ENCODE measurements at places on chromosomes 2 and 18. TPM values are rescaled to one million over a fixed set of nuclear protein-coding genes. Genes with fewer than 3 reads are reported as not detected.

- DNase-seq = no peak
Measured at GRCh38 chr2:155653176-155653575, 679.3 kb downstream of the NR4A2 start.

DNA sequence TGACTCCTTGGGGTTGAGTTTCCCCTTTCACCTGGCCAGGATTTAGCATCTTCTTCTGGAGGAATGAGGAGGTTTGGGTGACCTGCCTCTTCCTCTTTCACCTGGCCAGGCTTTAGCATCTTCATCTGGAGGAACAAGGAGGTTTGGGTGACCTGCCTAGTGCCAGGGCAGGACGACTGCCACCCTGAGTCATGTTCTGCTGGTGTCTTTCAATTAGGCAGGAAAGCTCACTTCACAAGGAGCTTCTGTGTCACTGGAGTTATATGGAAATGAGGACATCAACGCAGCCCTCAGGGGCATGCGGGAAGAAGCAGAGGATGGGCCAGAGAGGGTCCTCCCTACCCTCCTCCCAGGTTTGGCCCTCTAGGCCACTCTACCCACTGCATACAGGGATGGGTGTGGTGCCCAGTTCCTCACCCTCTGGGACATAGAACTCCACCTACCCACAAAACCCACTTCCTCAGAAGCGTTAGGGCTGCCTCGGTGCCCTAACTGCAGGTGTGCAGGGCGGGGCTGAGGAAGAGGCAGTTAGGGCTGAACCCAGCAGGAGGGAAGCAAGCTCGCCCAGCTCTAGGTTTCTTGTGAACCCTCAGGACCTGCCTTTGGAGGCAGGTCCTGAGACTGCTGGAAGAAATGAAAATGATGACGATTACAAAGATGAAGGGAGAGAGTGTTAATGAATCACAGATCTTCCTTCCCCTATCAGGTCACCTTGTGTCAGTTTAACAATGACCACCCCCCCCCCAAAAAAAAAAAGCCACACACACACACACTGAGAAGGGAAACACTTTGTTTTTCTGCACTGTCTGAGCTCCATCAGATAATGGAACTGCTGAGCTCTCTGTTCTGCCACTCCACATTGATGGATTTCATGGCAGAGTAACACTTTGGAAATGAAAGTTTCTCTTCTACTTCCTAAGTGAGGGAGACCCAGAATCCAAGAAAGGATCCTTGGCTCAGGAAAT, 71.0 kb downstream of the ARL4C start:
- no peak for DNase-seq

DNA sequence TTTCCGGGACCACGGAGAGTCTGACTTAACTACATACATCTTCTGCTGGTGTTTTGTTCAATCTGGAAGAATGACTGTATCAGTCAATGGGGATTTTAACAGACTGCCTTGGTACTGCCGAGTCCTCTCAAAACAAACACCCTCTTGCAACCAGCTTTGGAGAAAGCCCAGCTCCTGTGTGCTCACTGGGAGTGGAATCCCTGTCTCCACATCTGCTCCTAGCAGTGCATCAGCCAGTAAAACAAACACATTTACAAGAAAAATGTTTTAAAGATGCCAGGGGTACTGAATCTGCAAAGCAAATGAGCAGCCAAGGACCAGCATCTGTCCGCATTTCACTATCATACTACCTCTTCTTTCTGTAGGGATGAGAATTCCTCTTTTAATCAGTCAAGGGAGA, 23.1 kb downstream of the ICOS start:
- no peak for DNase-seq

DNA sequence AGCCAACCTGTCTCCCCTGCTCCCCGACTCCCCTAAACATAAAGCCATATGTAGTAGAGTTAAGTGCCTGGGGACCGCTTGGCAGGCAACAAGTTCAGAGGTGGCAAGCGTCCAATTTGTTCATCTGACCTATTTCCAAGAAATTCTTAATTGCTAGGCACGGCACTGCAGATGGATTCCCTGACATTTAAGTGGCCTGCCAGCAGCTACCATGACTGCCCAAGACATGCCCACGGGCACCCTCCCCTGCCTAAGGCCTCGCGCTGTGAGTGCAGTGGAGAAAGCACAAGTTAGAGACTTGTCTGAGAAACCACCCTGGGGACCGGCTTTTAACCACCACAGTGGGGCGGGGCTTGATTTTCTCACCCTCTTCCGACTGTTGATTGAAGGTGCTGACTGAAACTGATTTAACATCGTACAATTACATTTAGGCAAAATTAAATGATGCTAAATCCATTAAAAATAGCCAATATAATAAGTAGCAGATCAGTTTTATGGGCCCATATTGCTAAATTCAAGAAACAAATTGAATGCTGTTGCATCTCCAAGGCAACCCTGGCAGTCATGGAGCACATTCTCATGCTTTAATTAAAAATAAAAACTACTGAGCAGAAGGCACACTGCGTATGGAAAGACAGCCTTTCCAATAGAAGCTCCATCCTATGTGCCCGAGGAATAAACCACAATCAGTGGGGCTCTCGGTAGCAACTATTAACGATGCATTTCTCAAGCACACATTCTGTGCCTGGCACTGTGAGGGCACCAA, 163.6 kb upstream of the ACAA2 start:
- no peak for DNase-seq

DNA sequence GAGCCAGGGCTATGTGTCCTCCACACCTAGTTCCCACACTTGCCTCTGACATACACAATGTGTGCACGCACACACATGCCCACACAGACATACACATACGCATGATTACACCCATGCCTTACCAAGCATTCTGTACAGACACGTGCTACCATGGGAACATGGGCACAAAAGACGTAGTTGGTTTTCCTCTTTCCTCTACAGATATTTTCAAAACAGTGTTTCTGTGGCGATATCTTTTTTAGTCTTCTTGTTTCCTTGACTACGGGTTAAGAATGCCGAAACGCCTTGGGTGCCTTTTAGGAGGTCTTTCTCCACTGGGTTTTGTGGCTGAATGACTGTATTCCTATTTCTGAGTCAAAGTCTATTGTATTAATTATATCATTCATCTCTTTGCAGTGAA, 75.5 kb upstream of the SPTBN1 start:
- DNase-seq = no peak

DNA sequence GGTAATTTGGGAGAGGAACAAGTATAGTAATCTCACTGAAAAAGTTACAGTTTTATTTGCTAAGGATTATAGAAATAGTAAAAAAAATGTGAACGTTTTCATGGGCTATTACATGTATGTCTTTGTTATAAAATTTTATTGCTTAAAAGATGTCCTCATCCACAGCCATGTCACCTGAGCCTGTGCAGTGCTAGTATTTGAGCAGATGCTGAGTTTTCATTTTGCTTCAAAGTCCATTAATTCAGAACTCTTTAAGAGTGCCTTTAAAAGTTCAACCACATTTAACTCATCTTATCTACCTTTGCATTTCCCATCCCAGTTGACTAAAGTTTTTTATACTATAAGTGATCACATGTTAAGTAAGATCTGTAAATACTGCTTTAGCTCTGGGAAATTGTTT, 52.6 kb downstream of the DPP10 start:
- DNase-seq = no peak

GRCh38 chr2:182792441-182792840, 74.0 kb downstream of the FRZB start:
- DNase-seq = peak; percentile 26

GRCh38 chr2:183284606-183285005, 160.4 kb downstream of the NUP35 start:
- no peak for DNase-seq

DNA sequence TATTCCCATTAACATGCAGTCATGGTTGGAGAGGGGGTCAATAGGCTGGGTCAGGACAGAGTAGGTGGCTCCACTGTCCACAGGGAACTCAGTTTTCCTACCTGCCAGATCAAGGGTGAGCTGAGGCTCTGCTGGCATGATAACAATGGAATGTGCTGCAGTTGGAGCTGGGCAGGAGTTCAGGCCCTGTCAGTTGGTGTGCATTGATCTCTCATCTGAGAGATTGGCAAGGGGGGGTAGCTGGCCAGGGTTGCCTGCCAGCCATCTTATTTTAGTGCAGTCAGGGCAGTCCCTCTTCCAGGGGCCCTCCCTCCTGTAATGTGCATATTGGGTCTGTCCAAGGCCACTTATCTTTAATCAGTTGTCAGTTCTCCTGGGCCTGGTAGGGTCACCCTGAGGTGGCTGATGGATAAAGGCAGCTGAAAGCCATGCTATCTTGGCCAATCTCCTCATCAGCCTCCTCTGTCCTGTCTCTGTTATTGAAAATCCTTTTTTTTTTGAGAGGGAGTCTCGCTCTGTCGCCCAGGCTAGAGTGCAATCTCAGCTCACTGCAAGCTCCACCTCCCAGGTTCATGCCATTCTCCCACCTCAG, 38.1 kb upstream of the CCBE1 start:
- no peak for DNase-seq

- DNase-seq = no peak
Measured at GRCh38 chr2:109030870-109031475, 42.0 kb upstream of the EDAR start.

DNA sequence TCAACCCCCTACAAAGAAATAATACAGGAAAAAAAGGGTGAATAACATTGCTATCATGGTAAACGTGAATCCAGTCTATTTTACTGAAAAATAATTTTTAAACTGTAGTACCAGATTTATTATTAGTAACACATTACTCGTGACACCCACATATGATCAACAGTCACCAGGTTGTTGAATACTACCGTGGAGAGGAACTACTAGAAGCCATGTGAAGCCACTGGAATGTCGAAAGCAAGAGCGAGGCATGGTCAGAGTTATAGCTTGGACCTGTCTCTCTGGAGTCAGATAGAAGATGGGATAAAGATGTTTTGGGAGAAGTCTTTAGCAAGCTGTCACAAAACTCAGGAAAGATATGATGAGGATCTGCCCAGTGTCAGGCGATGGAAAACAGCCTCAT, 63.2 kb upstream of the EPB41L3 start:
- no peak for DNase-seq

GRCh38 chr2:215940645-215941184, 72.6 kb downstream of the MREG start:
- no peak for DNase-seq

- DNase-seq = no peak
Measured at GRCh38 chr2:106960683-106961161, 74.8 kb upstream of the ST6GAL2 start.

- no peak for DNase-seq
Measured at GRCh38 chr2:75960472-75961009, 249.8 kb upstream of the GCFC2 start.

DNA sequence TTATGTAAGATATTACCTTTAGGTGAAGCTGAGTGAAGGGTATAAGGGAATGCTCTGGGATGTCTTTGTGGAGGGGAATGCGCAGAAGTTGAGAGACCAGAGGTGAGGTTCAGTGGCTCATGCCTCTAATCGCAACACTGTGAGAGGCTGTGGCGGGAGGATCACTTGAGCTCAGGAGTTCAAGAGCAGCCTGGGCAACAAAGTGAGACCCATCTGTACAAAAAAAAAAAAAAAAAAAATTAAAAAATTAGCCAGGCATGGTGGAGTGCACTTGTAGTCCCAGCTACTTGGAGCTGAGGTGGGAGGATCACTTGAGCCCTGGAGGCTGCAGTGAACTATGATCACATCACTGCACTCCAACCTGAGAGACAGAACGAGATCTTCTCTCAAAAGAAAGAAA, 57.3 kb upstream of the SP3 start:
- no peak for DNase-seq

- DNase-seq = no peak
Measured at GRCh38 chr2:118853129-118853640, 5.7 kb upstream of the EN1 start.

GRCh38 chr2:33219850-33220275, 256.6 kb upstream of the RASGRP3 start:
- DNase-seq = no peak

DNA sequence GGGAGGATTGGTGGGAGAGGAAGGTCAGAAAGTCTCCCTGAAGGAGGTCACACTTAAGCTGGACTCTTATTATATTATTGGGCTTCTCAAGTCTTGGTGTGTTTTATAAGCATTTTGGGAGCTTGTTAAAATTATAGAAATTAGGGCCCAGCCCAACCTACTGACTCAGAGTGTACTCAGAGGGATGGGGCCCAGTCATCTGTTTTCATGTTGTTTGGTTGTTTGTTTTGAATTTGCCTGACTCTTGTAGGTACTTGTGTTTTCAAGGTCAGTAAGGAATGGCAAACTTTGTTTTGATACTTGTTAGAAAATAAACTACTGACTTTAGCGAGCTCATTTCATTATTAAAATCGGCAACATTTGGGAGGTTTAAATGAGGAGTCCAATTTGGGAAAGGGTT, 152.0 kb downstream of the INSIG2 start:
- DNase-seq = no peak

- DNase-seq = no peak
Measured at GRCh38 chr2:16165518-16166326, 225.4 kb downstream of the MYCN start.

GRCh38 chr2:49836017-49836416, 681.7 kb upstream of the FSHR start:
- DNase-seq = no peak

DNA sequence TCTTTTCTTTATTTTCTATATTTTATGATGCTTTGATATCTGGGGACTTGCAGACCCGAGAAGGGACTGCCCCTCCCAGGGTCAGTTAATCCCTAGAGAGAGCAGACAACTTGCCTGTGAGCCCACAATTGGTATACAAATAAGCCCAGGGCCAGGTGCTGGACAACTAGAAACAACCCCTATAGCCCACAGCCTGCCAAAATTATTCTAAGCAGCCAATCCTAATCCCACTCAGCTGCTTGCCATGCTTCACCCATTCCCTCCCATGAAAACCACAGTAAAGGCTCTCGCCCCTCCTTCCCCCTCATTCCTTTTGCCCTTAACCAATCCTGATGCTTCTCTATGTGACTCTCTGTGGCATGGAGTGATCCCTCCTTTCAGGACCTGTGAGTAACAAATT, 380.7 kb downstream of the RBM43 start:
- no peak for DNase-seq

DNA sequence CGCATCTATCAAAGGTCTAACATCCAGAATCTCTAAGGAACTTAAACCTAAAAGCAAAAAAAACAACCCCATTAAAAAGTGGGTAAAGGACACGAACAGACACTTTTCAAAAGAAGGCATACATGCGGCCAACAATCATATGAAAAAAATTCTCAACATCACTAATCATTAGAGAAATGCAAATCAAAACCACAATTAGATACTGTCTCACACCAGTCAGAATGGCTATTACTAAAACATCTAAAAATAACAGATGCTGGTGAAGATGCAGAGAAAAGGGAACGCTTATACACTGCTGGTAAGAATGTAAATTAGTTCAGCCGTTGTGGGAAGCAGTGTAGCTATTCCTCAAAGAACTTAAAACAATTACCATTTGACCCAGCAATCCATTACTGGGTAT, 38.0 kb downstream of the PPP3R1 start:
- DNase-seq = no peak

- peak; percentile 73 for DNase-seq
Measured at GRCh38 chr18:59514203-59514602, 155.1 kb upstream of the LMAN1 start.

CAPN14 gene
- under 0.01 TPM for total RNA-seq

TMEM185B gene
- total RNA-seq = 19.2 TPM

APLF gene
- total RNA-seq = 13.3 TPM

TFPI gene
- 1,922 TPM for total RNA-seq

CYP20A1 gene
- 28.8 TPM for total RNA-seq

SIX2 gene
- total RNA-seq = not detected

HTRA2 gene
- total RNA-seq = 38.1 TPM

MAPRE3 gene
- total RNA-seq = 0.79 TPM

COL5A2 gene
- total RNA-seq = 36.5 TPM

SAG gene
- not detected for total RNA-seq

GLS gene
- 231 TPM for total RNA-seq
